ENCODE measurements at places on chromosomes 1 and 21.

- DNase-seq, result peak; percentile 13
Observed at GRCh38 chr1:85894651-85895050, 186.4 kb upstream of the ZNHIT6 start.

DNA sequence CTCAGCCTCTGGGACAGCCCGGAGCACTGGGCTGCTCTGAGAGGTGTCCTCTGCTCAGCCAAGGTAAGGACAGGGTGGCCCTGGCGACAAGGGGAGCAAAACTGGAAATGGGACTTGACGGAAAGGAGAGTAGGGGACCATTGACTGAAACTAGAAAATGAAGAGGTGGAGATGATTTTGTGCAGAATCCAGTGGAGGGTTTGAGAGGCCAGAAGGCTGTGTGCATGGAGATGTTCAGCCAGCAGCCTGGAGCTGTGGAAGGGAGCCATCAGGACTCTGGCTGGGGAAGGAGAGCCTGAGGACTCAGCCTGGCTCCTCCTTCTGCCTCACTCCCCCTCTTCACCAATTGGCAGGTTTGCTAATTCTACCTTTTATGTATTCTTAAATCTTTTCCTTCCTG, 114.2 kb downstream of the EDEM3 start:
- no peak for DNase-seq

GRCh38 chr1:247338723-247339275, 7.1 kb upstream of the ZNF496 start:
- DNase-seq, result no peak

DNA sequence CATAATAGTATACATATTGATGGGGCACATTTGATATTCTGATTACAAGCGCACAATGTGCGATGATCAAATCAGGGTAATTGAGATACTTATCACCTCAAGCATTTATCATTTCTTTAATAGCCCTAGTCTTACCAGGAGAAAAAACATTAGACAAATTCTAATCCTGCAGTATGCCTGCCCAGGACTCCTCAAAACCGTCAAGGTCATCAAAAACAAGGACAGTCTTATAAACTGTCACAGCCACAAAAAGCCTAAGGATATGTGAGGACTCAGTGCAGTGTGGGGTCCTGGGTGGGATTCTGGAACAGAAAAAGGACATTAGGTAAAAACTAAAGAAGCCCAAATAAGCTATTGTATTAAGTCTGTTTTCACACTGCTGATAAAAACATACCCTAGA, 19.1 kb downstream of the CAPN9 start:
- DNase-seq, result no peak

GRCh38 chr1:220681220-220681880, 8.8 kb upstream of the C1orf115 start:
- no peak for DNase-seq

DNA sequence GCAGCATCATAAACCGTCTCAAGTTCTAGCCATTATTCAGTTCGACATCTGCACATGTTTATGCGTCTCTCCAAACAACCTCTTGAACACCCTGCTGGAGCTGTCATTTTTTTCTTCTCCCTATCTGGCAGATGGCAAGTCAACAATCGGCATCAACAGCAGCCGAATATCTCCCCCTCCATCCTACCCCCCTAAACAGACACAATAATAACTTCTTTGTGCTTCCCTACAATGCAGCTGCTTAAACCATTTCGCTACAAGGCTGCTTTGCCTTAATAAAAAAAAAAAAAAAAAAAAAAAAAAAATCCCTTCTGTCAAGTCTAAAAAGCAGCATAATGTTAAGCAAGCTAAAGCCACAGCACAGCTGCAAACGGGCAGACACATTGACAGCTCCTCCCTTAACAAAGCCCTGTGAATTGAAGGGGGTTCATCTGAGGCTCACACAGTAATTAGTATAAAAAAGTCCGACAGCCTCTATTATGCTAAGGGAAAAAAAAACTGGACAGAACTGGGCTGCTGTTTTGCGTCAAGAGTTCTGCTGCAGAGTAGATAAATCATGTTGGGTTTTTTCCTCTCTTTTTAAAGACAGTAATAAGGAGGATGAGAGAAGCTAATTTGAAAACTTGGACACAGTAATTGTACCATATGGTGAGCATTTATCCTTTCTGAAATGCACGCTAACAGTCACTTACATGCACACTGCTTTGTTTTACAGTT, 136.4 kb downstream of the AKT3 start:
- no peak for DNase-seq

DNA sequence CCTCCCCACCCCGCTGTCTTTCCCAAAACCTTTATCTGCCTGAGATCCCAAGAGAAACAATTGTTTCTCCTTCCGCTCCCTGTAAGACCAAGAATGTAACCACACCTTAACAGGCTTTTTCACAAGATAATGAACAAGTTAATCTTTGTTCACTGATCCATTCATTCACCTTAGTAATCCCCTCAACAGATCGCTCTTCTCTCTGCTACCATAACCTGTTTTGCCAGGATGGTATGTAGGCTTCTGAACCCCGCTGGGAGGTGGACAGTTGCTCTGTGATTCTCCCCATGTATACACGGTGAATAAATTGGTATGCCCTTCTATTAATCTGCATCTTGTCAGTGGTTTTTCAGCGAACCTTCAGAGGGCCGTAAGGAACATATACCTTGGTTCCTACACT, 18.7 kb upstream of the RGSL1 start:
- no peak for DNase-seq

DNA sequence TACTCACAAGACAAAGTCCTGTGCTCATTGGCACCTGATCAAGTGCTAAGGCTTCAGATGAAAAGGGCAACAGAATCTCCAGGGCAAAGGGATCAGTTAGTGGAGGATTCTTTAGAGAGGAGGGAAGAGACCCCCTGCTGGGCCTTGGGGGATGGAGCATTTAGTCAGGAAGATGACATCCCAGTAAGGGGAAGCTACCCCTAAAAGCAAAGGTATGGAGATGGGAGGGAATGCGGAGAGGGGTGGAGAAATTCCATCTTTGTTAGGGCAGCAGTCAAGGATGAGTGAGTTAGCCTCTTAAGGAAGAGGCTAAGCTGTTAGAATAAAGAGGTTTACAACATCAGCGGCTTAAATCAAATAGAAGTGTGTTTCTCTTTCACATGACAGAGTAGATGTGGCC, 67.4 kb downstream of the ST6GALNAC3 start:
- DNase-seq, result no peak

GRCh38 chr21:29002442-29003144, 9.9 kb upstream of the LTN1 start:
- DNase-seq, result peak; percentile 98

DNA sequence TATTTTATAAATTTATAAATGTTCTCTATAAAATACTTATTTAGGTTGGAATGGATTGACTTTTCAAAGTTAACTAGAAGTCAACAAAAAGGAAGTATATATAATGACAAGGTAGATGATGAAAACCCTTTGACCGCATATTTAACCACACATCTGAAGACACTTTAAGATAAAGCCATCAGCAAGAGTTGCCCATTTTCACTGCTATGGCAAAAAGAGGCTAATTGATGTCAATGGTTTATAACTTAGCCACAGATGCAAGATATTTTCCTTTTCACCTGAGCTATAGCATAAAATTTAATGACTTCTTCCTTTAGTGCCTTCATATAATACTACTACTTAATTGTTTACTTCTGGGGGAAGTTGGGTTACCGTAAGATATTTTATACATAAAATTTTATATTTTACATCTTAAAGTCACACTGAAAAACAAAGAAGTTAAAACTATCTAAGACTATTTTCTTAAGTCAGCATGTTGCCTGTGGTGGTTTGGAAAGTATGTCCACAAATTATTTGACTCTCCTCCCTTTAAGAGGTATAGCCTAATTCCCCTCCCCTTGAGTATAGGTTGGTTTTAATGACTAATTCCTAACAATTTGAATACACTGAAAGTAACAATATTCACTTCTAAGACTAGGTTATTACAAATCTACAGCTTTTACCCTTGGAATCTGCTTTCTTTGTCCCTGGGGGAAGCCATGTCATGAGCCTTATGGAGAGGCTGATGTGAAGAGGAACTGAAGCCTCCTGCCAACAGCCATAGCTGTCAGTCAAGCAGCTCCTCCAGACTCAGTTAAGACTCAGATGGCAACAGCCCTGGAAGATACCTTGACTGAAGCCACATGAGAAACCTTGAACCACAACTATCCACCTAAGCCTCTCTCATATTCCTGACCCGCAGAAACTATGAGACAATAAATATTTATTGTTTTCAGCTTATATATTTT, 40.3 kb upstream of the LRRC8B start:
- DNase-seq, result peak; percentile 29

DNA sequence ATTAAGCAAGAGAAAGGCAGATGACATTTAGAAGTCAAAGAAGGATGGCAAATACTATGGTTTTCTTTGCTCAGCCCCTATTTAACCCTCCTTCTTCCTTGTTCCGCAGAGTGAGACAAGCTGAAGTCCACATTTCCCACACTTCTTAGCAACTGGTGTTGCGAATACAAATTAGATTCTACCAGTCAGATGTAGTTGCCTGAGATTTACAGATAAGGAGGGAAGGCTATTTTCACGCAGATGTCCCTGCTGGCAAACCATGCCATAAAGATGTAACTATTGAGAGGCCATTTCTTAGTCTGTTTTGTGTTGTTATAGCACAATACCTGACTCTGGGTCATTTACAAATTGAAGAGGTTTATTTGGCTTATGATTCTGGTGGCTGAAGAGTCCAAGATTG, 84.3 kb downstream of the ZC3H11B start:
- DNase-seq, result no peak

- DNase-seq, result no peak
Observed at GRCh38 chr1:202276081-202276715, 65.5 kb downstream of the UBE2T start.

- peak; percentile 47 for DNase-seq
Observed at GRCh38 chr1:221363039-221363438, 378.9 kb downstream of the DUSP10 start.

GRCh38 chr1:110091381-110091780, 20.9 kb upstream of the UBL4B start:
- no peak for DNase-seq

DNA sequence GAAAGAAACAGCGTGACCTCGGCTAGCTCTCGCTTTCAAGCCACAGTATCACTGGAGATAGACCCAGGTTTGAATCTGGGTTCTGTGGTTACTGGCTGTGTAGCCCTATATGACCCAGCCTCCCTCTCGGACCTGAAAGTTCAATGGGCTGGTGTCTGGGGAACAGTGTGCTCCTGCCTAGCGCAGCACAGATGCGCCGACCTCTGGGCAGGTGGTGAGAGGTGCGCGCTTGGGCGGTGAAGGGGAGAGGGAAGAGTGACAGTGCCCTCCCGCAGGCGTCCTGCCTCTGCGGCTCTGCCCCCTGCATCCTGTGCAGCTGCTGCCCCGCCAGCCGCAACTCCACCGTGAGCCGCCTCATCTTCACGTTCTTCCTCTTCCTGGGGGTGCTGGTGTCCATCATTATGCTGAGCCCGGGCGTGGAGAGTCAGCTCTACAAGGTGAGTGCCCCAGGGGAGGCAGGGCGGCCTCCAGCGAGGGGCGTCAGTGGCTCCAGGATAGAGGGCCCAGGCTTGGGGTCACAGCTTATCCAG, 10.5 kb downstream of the SERINC2 start:
- no peak for DNase-seq

GRCh38 chr1:58870298-58870676, 86.4 kb upstream of the JUN start:
- DNase-seq, result no peak

DNA sequence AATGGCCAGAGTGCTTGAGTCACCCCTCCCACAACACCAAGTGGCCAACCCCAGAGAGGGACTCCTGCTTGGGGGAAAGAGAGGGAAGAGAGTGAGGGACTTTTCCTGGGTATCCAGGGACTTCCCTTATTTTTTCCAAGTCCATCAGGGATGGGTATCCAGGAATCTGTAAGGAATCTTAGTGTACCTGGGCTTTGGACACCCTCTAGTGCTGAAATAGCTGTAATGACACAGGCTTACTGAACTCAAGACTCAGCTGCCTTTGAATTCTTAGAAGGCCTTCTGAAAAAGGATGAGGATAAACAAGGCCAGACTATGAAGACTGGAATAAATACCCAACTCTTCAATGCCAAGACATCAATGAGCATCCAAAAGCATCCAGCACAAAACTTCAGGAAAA, 12.0 kb downstream of the TSHB start:
- no peak for DNase-seq

DNA sequence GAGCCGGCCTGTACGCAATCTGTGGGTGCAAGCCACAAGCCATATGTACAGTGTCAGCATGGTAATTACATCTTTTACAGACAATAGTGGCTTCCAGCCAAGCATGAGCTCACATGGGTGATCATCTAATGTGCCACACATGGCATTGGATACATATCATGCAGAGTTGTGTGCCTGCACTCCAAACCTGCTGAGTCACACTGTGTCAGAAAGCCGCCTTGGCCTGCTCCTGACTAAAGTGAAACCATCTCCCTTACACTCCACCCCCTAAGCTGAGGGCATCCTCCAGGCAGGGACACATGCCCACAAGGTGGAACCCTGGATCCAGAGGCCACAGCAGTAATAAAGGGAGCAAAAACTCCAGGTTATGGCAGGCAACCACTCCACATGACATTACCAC, 72.5 kb downstream of the KCNT2 start:
- DNase-seq, result no peak

GRCh38 chr21:27292783-27293182, 325.9 kb upstream of the ADAMTS5 start:
- no peak for DNase-seq

DNA sequence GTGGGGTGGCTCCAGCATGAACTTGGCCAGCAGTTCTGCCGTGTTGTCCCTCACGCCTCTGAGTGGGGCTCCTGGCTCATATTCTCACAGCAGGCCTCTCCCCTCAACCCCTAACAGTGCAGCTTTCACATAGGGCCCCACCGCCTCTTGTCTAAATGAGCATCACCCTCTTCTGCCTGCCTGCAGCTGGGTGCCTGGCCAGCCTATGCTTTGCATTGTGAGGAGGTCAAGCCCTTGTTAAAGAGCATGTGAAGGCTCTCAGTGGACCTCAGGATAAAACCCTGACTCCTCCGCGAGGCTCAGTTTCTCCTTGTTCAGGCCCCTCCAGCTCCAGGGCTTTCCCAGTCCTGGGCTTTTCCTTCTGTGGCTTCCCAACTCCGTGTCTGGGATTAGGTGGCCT, 34.8 kb downstream of the CRYAA start:
- no peak for DNase-seq

GRCh38 chr1:163535807-163536206, 214.1 kb downstream of the NUF2 start:
- peak; percentile 8 for DNase-seq

- no peak for DNase-seq
Observed at GRCh38 chr1:208409176-208409575, 165.0 kb upstream of the PLXNA2 start.

GRCh38 chr1:183885142-183885735, 80.3 kb downstream of the RGL1 start:
- peak; percentile 46 for DNase-seq

GRCh38 chr1:23530087-23530746, 816 bp downstream of the E2F2 start:
- no peak for DNase-seq

DNA sequence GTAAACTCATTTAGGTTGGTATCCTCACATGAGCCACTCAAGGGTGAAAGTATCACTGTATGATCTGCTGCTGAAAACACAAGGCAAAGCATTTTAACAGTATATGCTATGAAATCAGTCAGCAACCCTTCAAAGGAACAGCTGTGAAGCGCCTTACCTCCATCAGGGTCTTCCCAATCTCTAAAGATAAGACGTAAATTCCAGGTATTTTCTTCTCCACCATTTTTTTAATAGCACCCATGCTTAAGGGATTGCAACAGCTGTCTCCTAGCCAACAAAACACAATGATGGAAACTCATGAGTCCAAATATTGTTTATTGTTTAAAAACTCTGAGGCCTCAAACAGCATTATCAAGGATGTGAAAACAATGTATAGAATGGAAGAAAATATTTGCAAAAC, 4.8 kb downstream of the PPT1 start:
- DNase-seq, result no peak

Measured in inflammatory macrophage treated with lipopolysaccharide for 4 hours (primary cell).